ENCODE measurements at places on chromosomes 7 and 10.
A peak's percentile ranks its signal among the peaks of the same experiment; 100 is the strongest.

GRCh38 chr10:45566415-45566814, 106.2 kb downstream of the ZFAND4 start:
- no peak for DNase-seq

- no peak for DNase-seq
Measured at GRCh38 chr7:83836028-83836427, 187.1 kb upstream of the SEMA3E start.

DNA sequence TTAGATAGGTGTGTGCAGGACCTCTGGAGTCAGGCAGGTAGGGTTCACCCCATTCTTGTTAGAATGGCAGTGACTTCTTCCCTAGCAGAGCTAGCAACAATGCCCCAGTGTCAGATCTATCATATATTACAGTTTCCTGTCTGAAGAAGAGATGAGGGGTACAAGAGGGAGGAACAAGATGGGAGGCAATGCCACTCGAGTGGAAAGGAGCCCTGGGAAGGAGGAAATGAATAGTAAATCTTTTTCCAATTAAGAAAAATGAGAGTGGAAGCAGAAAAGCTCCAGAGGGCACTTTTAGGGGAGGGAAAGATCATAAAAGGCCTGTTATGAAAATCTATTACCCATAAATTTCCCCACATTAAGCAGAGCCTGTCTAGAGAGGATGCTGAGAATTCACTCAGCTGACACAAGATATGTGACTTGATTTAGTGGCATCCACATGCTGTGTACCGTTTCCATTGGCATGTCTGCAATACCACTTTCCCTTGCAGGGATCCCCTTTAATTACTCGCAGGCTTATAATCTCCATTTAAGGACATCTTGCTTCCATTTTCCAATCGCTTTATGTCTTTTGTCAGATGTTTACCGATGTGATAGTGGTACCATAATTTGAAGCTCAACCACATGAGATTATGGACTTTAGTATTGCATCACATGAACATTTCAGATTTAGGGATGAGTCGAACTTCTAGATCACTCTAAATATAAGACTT, 70.0 kb upstream of the AGBL3 start:
- peak; percentile 19 for DNase-seq

GRCh38 chr10:43038783-43039623, 37.9 kb upstream of the RET start:
- DNase-seq = no peak

- peak; percentile 68 for DNase-seq
Measured at GRCh38 chr10:132027423-132027983, 38.2 kb upstream of the JAKMIP3 start.

- DNase-seq = no peak
Measured at GRCh38 chr7:150520145-150520544, 5.5 kb downstream of the GIMAP7 start.

GRCh38 chr7:7519056-7519455, 16.6 kb downstream of the COL28A1 start:
- DNase-seq = no peak
